Left ventricle myocardium inferior (tissue), 1 donor: ENCODE measurements at places on chromosomes 6 and 20. TPM values are rescaled to one million over a fixed set of nuclear protein-coding genes. Genes with fewer than 3 reads are reported as not detected.

Gene USP49
- 0.71 TPM for total RNA-seq

Gene LGSN
- total RNA-seq: not detected

Gene ZNF391
- 1.3 TPM for total RNA-seq

Gene OR2J1
- not detected for total RNA-seq

Gene CNKSR3
- total RNA-seq: 20.3 TPM

Gene NKX2-2
- total RNA-seq: not detected

Gene SMLR1
- not detected for total RNA-seq

Gene OSER1
- 34.0 TPM for total RNA-seq

Gene EGFL8
- 9.2 TPM for total RNA-seq
